Activated naive CD4-positive, alpha-beta T cell (primary cell): ENCODE measurements at places on chromosomes 1 and 21.

DNA sequence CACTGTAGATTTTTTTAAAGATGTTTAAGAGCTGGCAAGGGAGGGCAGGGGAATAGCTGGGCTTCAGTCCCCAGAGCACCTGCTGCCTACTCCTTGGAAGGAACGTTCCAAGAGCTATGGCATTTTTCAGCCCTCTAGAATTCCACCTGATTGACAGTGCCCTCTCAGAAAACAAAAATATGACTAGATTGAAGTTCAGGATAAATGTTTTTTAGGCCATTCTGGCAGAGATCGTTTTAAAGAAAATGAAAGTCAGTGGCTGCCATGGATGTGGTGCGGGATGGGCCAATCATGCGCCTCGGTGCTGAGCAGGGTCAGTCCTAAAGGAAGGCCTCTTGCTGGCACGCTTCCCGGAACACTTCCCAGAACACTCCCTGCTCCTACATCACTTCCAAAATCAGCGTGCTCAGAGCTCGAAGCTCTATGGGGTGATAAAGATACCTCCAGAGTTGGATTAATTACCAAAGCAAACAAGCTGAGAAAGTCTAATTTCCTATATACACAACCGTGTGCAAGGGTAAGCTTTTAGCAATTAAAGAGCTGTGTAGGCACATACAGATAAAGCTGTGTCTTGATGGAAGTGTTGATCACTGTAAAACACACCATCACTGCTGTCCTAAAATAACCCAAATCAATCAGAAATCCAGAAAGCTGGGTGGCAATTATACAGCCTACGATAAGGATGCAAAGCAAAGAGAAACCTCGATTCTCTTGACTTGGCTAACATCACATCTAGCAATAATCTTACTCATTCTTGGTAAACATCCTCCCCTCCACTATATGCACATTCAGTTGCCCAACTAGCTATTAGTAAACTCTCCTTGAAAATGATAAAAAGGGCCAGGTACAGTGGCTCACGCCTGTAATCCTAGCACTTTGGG lies 34.6 kb downstream of the TGFBR3 start:
- DNase-seq, result no peak

GRCh38 chr1:168365719-168366479 lies 85.2 kb downstream of the TBX19 start:
- no peak for DNase-seq

- no peak for DNase-seq
These were observed 16.4 kb downstream of the RNF220 start for GRCh38 chr1:44421446-44421884.

- no peak for DNase-seq
These were observed 6.9 kb upstream of the PLA2G2D start for GRCh38 chr1:20126041-20126805.

DNA sequence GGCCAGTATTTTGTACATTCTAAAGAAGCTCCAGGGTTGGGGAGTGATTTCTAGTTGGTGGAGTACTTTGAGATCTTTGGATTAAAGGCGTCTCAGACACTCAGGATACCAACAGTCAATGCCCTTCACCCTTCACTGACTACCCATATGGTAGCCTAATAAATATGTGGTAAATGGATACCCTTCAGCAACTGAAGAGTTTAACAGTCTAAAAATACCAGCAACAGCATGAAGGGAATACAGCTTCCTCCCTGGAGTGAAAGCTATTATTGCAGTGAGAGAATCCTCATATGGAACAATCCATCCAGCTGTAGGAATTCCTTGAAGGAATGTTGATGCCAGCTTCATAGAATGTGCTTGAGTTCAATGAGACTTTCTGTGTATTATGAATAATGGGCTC lies 26.8 kb downstream of the DNAJC11 start:
- DNase-seq, result no peak

DNA sequence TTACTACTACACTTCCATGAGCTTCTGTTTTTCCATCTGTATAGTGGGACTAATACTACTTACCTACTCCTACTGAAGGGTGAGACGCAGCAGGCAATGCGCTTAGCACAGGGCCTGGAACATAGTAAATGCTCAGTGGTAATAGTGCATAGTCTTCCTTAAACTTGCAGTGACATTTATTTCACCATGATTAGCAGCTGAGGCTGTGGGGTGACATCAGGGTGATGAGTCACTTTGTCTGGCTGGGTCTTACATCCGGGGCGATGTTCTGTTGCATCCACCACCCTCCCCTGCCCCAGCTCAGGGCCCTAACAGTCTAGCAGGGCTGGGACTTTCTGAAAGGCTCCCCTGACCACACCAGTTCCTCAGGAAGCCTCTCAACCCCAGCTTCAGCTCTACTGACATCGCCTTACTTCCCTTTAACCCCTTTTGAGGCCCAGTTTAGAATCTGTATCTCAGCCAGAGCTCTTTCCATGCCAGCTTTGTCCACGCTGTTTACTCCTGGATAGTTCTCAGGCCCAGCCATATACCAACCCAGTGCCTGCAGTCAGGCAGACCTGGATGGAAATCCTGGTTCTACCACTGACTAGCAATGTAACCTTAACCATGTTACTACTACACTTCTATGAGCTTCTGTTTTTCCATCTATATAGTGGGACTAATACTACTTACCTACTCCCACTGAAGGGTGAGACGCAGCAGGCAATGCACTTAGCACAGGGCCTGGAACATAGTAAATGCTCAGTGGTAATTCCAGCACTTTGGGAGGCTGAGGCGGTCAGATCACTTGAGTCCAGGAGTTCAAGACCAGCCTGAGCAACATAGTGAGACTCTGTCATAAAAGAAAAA lies 66.3 kb downstream of the CD58 start:
- peak; percentile 65 for DNase-seq

- no peak for DNase-seq
These were observed 46.8 kb upstream of the SOX13 start for GRCh38 chr1:204025917-204026707.
